ENCODE measurements at places on chromosomes 5 and 9.

GRCh38 chr5:145203193-145203592 is 631.9 kb downstream of the PRELID2 start:
- no peak for DNase-seq

- no peak for DNase-seq
Measured at GRCh38 chr9:109372246-109372645, 51.4 kb upstream of the EPB41L4B start.

GRCh38 chr9:137880160-137880975 is 2.8 kb downstream of the CACNA1B start:
- no peak for DNase-seq

GRCh38 chr5:14184082-14184481 is 40.9 kb downstream of the TRIO start:
- no peak for DNase-seq

DNA sequence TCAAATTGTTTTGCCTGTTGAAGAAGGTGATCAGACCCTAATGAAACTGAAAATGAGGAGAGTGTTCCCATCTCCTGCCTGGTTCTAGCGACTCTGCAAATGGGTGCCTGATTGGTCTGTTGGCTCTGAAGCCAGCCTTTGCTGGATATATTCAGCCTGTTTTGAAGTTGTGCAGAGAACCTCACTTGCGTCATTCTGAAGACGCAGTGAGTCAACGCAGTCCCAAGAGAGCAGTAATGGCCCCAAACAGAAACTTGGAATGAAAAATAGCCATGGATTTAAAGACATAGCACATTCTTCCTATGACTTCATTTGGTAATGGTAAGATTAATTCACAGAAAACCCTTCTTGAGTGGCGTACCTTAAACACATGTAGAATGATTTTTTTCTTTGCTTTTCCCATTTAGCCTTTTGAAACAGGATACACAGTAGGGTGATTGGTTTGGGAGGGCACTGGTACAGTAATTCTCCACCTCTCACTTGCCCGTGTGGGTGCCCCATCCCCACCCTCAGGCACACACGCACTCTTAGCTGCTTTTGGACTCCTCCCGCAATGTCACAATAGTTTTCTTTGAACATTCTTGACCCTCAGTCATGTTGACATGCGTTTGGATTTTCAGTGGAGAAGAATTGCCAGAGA is 54.1 kb upstream of the ABL1 start:
- DNase-seq = no peak

GRCh38 chr5:67021962-67022361 is 174.6 kb downstream of the CD180 start:
- DNase-seq = no peak

DNA sequence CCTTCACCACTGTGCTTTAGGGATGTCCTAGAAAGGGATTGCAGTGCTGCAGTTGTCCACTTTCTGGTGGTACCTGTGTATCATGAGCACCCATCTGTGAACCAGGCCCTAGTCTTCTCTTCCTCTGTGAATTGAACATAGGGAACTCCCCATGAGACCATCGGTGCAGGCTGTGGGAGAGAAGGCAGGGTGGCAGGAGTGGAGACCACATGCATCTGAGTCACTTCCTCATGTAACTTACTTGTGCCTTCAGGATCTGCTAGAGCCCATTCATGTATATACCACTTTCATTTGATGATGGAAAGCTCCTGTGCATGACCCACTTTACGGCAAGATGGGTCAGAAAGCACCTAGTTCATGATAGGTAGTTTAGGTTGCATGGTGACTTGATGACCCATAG is 478.1 kb upstream of the CDH9 start:
- DNase-seq = no peak

DNA sequence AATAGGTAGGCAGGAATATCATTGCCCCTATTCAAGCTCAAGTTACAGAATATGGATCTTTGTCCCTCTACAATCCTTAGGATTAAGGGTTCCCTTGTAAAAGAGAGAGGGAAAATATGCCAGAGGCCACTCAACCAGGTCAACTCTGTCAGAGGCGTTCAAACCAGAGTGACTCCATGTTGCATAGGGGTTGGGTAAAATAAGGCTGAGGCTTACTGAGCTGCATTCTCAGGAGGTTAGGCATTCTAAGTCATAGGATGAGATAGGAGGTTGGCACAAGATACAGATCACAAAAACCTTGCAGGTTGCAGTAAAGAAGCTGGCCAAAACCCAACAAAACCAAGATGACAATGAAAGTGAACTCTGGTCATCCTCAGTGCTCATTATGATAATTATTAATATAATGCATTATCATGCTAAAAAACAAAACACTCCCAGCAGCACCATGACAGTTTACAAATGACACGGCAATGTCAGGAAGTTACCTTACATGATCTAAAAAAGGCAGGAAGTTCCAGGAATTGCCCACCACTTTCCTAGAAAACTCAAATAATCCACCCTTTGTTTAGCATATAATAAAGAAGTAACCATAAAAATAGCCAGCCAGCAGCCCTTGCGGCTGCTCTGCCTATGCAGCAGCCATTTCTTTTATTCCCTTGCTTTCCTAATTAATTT is 64.8 kb downstream of the ERP44 start:
- no peak for DNase-seq

GRCh38 chr5:1380910-1381309 is 36.0 kb upstream of the CLPTM1L start:
- no peak for DNase-seq

GRCh38 chr9:130445268-130445983 is 665 bp downstream of the ASS1 start:
- DNase-seq = no peak

GRCh38 chr5:65623482-65623881 is 651 bp downstream of the TRIM23 start:
- no peak for DNase-seq

DNA sequence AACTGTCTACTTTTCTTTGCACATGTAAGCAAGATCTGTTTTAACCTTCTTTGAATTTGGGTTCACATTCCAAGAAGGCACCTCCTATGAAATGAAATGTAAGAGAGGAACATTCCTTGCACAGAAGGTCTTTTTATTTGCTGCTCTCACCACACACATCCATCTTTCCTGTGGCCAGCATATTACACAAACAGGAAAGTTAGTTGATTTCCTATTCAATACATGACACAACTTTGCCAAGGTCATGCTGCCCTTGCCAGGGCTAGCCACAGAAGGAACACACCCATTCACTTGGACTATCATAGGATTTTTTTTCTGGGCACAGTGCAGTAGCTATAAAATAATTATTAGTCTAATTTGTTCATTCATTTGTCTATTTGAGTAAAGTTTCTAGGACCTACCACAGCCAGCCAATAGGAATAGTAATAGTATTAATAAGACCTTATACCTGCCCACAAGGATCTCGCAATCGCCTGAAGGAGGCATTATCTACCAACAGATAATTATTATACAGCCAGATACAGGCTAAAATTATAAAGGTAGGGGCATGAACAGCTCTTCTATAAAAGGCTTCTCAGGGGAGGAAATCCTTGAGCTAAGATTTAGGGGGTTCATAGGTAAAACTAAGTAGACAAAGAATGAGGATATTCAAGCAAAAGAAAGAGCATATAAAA is 78.1 kb upstream of the NREP start:
- no peak for DNase-seq

- DNase-seq = no peak
Measured at GRCh38 chr5:91006713-91007112, 376.4 kb downstream of the ARRDC3 start.

DNA sequence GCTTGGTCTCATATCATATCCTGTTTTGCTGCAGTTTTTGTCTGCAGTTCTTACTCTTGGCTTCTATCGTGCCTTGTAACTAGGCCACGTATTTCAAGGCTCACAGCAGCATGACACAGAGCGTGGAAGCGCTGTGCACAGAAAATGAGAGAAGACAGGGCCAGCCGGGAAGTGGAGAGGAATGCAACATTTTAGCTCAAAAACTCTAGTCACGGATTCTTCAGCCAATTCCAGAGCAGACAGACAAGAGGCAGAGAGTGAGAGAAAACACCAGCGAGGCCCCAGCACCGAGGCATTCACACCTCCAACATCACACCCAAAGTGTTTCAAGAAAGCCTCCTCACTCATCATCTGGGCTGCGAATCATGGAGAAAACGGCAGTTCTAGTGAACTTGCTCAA is 160.8 kb downstream of the DNAH5 start:
- DNase-seq = no peak

DNA sequence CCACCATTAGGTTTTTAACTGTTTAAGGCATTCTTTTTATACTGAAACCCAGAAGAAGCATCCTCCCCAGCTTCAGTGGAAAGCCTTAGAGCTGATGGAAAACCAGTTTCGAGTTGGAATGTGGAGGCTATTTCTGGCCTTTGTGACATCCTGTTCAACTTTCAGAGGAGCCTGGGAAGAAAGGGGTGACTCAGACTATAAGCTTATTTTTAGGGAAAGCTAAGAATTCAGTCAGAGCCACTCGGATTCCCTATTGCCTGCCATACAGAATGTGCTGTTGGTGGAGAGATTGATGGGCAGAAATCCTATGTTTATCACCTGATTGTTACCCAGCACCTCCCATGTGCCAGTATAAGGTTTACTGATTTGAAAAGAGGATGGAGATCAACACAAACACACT is 19.8 kb downstream of the PALM2AKAP2 start:
- DNase-seq = no peak

- DNase-seq = no peak
Measured at GRCh38 chr5:103244398-103244797, 14.2 kb upstream of the MACIR start.

DNA sequence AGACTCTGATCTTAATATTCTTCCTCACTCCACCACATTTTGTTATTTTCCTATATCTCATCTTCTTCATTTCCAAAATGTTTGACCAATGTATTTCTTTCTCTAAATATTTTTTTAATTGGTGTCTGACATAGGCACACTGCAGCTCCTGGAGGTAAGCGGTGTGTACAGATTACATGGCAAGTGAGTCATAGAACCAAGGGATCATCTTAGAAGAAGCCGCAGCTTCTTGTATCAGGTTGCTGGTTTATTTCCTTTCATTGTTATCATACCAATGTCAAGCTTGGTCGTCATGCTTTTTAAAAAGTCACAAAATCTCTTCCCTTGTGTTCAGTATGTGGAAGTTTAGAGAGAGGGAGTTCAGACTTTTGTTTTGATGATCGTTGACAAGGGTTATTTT is 526.1 kb upstream of the CDH18 start:
- DNase-seq = no peak

DNA sequence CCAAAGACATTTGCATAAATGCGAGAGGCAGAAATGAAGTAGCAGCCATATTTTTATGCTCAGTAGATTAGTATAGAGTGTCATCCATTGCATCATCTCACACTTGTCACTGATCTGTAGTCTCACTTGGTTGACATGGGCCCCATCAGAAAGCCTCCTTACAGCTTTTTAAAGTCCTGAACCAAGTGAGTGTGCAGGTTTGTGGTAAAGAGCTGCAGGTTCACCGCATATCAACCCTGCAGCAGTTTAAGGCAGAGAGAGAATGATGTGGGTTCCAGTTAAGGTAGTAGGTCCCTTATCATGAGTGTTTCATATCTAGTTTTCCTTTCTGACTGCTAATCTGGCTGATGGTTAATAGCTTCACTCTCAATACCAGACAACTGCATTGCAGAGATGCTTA is 1080.3 kb downstream of the NR2F1-AS1 start:
- no peak for DNase-seq

DNA sequence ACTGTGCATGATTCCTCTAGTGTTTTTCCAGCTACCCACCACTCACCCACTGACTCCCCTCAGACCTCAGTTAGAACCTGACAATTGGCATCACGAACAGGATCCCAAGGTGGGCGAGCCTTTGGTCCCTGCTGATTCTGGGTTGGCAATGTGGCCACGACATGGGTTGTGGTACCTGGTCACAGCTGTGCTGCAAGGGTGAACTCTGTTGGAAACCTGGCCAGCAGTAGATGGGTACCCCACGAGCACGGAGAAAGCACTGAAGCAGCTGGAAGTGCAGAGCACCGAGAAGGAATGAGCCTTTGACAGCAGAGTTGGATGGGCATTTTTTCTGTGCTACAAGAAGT is 180.1 kb downstream of the PDE4D start:
- DNase-seq = no peak

- DNase-seq = no peak
Measured at GRCh38 chr5:32195265-32195664, 21.1 kb upstream of the GOLPH3 start.

- no peak for DNase-seq
Measured at GRCh38 chr5:150256410-150257064, 33.0 kb downstream of the CAMK2A start.

DNA sequence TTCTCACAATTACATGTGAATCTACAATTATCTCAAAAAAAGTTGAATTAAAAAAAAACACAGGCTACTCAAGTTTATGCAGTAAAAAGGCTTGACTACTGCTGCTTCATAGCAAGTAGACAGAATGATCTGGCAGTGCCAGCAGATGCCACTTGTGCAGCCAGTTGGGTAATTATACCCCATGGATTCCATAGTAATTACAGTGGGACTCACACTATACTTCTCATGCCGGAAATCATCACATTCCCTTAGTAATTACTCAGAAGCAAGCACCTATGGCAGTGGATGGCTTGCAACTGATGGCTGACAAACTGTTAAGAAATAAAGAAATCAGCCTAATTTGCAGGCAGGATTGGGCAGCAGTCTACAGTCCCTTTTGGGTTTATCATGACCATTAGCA is 463.2 kb upstream of the KLF4 start:
- DNase-seq = no peak

DNA sequence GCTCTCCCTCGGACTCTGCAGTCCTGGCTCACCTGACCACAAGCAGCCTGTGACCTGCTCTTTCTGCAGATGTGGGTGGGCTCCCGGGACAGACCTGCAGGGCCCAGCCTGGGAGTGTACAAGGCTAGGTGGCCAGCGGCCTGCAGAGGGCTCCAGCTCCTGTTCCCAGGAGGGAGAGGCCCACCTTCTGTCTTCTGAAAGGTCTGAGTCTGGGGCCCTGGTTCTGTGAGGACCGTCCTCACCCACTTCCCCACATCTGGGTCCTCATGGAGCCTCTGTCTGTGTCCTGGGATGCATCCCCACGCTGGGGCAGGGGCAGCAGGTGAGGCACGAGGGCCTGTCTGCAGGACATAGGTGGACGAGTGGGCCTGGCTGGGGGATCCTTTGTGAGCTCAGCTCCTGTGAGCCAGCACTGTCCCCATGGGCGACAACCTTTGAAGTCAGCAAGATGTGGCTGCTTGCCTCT is 43.7 kb downstream of the PHF2 start:
- DNase-seq = no peak

DNA sequence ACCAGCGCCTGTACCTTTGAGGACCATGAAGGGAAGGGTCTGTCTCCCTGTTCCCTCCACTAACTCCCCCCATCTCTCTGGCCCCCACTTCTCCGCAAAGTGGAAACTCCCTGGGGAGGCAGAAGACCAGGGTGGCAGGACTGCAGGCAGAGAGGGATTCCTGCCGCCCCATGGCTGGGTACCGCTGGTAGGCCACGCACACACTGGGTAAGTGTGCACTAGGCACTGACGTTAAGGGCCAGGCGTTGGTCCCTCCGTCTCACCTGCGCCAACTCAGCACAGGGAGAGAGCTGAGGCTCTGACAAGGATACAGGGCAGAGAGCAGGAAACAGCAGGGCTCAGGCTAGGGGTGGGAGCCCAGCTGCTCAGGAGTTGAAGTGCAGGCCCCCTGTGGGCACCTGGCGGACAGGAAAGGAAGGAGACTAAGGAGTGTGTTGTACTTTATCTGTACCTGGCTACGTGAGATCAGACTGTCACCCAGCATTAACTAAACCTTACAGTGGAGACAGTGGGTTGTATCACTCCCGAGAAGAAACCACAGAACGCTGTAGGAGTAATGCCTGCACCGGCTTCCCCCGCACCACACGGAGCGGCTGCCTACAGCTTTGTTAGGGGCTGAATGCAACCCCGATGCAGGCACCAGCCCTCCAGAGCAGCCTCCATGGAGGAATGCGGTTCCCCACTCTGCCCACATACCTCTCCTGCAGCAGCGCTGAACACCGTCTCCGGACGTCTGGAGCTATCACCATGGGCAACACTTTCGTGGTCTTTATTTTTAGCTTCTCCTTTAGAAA is 34.2 kb upstream of the CLPTM1L start:
- DNase-seq = no peak
